ENCODE measurements at places on chromosomes 4 and X.

- DNase-seq: no peak
Observed at GRCh38 chr4:160406263-160406825, 1303.5 kb downstream of the RAPGEF2 start.

DNA sequence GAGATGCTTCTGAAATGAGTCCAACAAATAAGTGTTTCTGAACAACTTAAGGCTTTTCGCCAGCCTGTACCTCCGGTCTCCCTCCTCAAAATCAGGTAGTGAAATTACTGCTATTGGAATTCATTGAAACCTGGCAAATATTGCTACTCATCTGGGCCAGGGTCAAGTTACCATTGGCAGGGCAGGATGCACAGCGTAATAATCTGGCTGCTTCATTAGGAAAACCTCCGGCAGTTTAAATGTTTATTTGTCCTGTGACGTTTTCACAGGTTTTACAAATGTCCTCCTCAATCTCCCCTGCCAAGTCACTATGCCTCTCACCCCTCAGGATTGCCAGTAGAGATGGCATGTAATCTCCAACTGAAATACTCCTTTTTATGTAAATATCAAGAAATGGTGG lies 92.6 kb upstream of the KDR start:
- DNase-seq: no peak

- no peak for DNase-seq
Observed at GRCh38 chr4:145679991-145680455, at the start of gene C4orf51. C4orf51 (plus strand) TSS chr4:145680146; CDS start chr4:145680204, 58 bp downstream.

- DNase-seq: no peak
Observed at GRCh38 chr4:37652747-37653527, 33.2 kb downstream of the RELL1 start.

DNA sequence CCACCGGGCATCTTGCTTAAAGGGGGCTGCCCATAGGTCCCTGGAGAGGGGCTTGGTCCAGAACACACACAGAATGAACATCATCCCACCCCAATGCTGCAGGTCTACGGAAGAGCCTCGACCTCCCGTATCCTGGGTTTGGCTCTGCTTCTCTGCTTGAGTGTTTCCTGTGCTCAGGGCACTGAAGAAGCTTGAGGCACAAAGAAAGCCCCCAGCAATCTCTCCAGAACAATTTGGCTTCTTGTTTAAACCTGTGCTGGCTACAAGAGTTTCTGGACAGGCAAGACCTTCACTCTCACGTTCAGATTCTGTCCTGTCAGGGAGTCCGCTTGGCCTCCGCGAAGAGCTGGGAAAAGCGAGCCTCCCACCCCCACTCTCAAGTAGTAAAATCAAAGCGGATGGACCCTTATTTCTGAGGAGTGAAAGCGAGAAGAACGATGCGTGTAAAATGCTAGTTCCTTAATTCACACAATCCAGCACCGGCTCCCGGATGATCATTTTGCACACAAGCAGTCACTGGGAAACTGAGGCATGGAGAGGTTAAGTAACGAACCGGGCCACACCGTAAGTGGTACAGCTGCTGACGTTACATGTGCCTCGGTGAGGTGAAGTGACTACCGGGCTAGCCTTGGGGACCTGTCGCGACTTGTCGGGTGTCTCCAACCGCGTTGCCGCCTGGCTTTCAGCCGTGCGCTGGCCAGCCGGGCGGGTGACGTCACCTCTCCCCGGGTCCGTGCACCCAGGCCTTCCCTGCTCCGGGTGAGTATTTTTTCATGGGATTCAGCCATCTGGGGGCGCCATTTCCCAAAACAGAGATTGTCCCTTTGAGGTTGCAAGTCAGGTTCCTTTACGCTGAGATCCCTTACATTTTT lies 3.1 kb upstream of the SFRP2 start:
- no peak for DNase-seq
